NCI-H446 (cell line): ENCODE measurements at places on chromosomes 16 and 17.

DNA sequence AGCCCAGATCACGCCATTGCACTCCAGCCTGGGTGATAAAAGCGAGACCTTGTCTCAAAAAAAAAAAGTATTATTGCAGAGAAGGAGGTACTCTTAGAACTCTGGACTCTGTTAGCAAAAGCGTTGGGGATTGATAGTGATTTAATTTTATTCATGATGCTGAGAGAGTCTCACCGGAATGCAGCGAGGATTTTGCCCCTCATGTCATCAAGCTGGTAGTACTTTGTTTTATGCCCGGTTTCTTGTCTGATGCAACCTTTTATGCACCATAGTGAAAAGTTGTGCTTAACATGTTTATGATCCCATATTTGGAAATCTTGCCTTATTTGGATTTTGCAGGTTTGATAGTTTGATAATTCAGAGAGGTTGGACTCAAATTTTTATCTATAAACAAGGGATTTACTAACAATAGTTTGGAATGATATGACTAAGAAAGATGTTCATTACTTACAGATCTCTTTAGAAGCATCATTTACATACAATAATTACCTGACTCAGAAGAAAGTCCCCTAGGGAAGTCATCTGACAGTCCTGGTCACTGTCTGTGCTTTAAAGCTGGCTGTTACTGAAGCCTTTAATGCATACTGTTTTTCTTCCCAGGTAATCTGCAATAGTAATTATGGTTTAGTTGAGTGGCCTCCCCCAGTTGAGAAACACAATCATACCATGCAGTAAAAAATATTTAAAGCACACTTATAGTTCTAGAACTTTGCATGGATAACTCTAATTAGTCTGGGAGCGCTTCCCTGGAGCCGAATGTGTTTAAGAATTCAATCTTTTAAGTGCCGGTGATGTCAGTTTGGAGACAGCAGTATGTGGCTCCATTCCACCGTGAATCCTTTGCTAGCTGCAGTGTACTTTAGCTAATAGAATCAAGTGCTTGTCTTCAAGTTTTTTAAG is 120.9 kb downstream of the PRKCA start:
- DNase-seq = no peak

DNA sequence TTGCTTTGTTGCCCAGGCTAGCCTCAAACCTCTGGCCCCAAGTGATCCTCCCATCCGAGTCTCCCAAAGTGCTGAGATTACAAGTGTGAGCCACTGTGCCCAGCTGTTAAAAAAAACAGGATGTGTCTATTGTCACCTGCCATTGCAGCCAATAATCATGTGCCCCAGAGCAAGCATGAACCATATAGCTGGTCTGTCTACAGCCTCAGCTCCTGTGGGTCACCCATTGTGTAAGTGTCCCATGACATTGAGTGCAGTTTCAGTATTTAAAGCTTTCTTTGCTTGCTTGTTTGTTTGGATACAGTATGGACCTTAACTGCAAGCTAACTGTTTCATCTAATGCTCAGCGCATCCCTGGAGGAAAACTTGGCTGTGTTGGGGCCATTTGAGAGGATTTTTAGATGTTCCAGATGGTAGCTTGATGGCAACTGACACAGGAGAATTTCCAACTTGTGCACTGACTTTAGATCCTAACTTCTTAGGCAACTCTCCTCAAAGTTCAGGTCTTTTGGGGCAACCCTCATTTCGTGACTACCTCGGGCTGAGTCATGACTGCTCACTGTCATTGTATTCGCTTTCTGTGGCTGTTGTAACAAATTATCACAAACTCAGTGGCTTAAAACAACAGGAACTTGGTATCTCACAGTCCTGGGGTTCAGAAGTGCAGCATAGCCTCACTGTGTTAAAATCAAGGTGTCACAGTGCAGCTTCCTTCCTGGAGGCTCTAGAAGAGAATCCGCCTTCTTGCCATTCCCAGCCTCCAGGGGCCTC is 30.3 kb upstream of the ADORA2B start:
- DNase-seq = no peak

DNA sequence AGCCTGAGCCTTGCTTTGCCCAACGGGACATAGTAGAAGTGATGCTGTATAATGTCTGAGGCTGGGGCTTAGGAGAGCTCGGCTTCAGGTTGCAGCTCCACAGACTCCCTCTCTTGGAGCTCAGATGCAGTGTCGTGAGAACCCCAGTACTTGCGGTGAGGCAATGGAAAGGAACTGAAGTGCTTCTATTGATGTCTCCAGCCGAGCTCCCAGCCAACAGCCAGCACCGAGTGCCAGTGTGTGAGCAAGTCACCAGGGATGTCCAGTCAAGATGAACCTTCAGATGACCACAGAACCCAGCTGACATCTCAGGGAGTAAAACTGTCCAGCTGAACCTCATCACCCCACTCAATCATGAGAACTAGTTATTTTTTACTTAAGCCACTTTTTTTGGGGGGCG is 268.1 kb downstream of the IRF8 start:
- no peak for DNase-seq

DNA sequence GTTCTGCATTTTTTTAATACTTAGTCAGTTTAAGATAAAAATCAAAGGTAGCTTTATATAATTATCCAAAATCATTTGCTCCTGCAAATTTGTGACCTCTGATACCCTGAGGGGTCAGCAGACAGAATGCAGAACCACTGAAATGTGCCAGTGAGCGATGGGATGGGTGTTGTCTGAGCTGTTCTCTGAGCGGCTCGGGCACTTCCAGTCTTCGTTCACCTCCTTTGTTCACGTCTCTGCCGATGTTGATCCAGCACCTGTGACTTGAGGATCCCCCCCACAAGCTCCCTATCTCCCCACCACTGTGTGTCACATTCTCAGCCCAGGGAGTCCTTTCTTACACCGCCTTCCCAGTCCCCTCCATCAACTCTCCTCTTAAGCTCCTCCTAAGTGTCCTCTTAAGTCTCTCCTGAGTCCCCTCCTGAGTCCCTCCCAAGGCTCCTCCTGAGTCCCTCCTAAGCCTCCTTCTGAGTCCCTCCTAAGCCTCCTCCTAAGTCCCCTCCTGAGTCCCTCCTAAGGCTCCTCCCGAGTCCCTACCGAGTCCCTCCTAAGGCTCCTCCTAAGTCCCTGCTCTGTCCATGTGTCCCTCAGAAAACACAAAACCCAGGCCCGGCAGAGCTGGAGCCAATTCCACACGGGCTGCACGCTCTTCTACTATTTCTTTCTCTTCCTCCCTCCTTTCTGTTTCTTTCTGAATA is 47.5 kb downstream of the RNF213 start:
- no peak for DNase-seq
